ENCODE measurements at places on chromosomes 1 and 21.

GRCh38 chr1:112423207-112423606 lies 27.2 kb downstream of the CTTNBP2NL start:
- DNase-seq = no peak

DNA sequence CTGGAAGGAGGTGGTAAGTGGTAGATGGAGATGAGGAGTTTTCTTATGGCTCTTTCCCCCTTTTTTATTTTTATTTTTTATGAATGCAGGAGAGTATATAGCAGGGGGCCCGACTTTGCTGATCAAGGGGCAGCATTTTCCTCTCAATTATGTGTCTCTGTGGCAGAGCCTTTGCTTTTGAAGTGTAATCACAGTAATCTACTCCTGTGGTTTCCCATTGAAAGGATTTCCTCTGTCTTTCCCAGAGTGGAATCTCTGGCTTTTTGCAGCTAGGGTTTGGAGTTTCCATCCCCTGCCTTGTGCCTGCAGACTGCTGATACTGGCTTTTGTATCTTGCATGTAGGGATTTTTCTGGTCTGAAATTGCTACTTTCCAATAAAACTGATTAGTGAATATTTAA lies 29.1 kb downstream of the ARID1A start:
- DNase-seq = no peak

- no peak for DNase-seq
Observed at GRCh38 chr1:83931658-83932253, 67.2 kb downstream of the TTLL7 start.

DNA sequence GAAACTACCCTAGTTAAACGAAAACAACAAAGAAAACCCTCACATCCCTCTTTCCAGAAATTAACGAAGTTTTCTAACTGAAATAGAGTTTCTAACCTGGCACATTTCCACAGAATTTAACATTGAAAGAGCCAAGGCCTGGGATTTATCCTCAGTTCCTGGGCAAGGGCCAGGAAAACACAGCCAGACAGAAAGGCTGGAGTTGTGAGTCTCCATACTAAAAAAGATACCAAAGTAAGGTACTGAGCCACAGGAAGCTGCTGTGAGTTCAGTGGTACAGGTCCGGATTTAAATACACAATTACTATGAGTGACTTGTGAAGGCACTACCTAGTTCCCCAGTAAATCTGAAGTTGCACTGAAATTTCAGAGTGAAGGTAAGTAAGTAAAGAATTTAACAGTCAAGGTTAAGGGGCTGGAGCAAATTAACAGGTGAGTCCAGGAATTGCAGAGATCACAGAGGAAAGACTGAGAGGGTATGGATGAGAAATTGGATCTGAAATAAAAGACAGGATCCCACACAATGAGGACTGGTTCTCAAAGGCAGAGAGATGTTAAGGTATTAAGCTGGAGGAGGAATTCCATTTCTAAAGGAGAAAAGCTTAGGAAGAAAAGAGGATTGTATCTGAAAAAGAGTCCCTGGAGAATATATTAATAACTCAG lies 905 bp downstream of the LIX1L start:
- DNase-seq = no peak

DNA sequence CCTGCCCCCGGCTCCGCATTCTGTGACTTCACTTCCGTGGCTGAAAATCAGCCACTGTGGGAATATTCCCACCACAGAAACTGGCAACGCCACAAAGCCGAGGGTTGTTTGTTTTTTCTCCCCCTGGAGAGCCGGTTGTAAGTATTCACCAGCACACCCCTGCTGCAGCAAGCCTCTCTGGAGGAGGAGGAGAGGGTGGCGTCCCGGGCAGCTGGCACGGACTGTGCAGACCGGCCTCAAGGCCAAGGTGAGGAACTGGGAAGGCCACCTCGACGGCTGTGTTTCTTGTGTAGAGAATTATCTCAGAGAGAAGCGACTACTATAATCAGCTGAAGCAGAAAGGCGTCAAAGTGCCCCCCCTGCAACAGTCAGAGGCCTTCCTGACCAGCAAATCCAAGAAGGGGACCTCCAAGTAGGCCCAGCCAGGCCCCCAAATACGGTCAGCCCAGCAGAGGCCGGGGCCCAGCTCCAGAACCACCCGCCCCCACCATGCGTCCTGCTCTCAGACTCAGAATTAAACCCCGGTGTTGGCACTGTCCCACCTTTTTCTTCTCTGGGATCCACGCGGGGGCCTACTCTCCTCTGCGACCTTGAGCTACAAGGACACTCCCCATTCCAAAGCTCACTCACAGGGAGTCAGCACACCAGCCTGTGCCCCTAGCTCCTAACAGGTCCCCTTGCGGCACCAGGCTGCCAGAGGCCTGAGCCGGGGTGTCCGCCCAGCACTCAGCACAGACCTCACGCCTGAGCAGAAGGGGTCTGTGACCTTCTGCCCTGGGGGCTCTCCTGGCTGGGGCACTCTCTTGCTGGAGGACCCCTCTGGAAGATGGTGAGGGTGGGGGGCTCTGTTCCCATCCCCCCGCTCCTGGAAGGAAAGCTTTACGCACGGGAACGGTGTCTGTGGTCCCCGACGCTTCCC lies 1.2 kb upstream of the SMIM1 start:
- no peak for DNase-seq

GRCh38 chr1:220702733-220703270 lies 12.6 kb downstream of the C1orf115 start:
- no peak for DNase-seq

All from right lobe of liver (tissue), 6 donors.